ENCODE measurements at places on chromosomes 6 and 20.

GRCh38 chr6:109441069-109441816 is 719 bp downstream of the SMPD2 start:
- peak; percentile 48 for DNase-seq

DNA sequence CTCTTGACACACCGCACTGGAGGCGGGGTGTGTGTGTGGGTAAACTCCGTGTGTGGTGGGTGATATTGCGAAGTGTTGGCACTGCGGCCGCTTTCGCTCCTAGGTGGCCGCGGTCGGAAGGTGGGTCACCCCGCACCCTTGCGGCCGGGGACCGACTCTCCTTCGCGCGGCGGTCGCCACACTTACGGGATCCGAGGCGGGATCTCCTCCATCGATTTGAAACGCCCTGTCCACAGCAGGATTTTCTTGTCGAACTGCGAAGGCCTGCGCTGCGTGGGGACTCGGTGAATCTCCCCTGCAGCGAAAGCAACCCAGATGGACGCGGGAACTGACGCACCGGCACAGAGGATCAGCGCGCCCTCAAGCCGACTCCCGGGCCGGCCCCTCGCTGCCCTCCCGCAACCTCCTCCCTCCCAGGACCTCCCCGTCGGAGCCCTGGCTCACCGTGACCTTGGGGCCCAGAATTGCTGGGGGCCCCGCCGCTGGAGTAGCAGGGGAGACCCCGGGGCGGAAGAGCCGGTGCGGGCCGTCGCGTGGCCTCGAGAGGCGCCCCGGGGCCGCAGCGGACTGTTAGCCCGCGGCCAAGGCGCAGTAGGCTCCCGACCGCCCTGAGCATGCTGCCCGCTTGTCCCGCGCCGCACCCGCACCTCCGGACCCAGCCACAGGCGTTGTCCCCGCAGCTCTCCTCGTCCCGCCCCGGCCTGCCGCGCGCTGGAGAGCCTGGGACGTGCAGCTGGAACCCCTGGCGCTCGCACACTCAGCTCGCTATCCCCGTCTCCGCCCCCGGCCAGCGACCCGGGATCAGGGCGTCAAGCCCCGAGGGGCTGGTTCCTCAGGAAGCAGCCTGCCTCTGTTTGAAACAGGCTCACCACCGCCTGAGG is at the start of gene FAM162B:
FAM162B (minus strand) TSS at position 759 of the 881 bp plus-strand sequence; CDS start at position 616, 143 bp downstream.
- DNase-seq: peak; percentile 24

GRCh38 chr6:89492025-89492640 is 59.2 kb downstream of the ANKRD6 start:
- no peak for DNase-seq

- no peak for DNase-seq
These were observed 5.6 kb upstream of the METTL24 start for GRCh38 chr6:110363748-110364147.

DNA sequence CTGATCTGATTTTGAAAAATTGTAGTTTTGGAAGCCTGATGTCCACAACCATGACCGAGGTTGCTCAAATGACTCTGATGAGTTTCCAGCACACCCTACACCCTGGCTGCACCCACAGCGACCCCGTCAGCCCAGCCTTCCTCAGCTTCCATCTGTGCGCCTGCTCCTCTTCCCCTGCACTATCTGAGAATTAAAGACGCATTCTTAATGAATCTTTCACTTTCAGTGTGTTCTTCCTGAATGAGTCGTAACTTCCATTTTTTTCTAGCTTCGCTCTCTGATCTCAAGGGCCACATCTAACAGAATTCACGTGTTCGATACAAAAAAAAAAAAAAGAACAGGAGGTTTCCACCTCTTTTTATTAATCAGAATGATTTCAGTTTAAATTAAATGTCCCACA is 21.3 kb upstream of the RREB1 start:
- DNase-seq: peak; percentile 23

DNA sequence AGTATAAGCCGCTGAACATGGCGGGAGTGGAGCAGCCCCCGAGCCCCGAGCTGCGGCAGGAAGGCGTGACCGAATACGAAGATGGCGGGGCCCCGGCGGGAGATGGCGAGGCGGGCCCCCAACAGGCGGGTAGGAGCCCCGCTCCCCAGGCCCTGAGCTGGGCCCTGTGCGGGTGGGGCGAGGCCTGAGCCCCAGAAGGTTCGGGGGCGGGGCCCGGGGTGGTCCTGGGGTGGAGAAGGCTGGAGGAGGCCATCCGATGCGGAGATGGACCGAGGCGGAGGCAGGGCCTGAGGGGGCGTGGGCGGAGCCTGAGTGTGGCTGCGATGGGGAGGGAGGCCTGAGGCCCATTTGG is 7.1 kb downstream of the L3MBTL1 start:
- DNase-seq: peak; percentile 47

DNA sequence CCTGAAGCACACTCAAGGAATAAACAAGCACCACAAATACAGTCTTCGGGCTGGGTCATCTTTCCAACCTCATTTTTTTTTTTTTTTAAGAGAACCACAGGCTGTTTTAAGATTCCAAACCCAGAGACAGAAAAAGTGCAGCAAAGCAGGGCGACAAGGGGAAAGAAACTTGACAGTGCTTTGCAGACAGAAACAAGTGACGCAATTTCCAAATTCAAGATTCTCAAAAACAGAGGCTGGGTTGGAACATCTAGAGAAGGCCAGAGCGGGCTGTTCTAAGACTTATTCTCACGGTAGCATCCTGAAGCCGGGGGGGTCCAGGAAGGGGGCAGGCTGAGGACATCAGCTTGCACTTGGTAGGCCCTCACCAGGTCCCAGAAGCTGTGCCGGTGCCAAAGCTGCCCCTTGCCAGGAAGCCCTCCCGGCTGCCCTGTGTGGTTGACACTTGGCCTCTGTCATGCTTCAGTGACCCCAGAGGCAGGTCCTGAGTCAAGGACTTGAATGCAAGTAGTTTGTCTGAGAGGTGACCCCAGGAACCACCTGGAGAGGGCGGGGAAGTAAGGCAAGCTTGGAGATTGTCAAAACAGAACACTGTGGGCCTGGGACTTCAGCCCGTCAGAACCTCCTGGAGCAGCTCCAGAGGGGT is 50.5 kb downstream of the BMP7 start:
- no peak for DNase-seq

- DNase-seq: no peak
These were observed 152.1 kb upstream of the RIMS1 start for GRCh38 chr6:71733970-71734899.

GRCh38 chr6:132612449-132613108 is 11.5 kb downstream of the TAAR2 start:
- no peak for DNase-seq

DNA sequence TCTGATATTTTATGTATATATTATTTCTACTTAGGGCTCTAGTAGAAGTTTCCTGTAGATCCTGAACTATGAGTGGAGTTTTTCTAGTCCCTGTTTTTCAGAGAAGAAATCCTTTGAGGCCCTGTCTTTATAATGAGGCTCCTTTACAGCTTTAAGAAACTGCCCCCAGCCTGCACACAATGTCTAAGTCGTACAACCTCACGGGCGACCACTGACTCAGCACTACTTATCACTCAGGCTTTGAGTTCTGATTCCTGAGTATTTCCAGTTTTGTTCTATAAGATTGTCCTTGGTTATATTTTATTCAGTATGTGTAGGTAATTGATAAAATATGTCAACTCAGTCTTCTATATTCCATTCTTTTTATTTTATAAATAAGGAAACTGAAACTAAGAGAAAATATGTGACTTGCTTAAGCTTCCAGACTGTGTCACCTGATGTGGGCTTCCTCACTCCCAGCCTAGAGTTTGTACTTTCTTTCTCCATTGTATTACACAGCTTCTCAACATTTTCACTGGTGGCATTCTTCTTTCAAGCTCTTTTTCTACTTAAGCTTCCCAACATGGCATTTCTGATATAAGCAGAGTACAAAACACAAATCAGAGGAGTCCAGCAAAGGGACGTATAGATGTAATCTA is 167.0 kb downstream of the TBX18 start:
- no peak for DNase-seq

- DNase-seq: no peak
These were observed 174.5 kb upstream of the AKAP12 start for GRCh38 chr6:151065027-151065815.

- no peak for DNase-seq
These were observed 45.9 kb downstream of the NOL4L start for GRCh38 chr20:32539026-32539816.

DNA sequence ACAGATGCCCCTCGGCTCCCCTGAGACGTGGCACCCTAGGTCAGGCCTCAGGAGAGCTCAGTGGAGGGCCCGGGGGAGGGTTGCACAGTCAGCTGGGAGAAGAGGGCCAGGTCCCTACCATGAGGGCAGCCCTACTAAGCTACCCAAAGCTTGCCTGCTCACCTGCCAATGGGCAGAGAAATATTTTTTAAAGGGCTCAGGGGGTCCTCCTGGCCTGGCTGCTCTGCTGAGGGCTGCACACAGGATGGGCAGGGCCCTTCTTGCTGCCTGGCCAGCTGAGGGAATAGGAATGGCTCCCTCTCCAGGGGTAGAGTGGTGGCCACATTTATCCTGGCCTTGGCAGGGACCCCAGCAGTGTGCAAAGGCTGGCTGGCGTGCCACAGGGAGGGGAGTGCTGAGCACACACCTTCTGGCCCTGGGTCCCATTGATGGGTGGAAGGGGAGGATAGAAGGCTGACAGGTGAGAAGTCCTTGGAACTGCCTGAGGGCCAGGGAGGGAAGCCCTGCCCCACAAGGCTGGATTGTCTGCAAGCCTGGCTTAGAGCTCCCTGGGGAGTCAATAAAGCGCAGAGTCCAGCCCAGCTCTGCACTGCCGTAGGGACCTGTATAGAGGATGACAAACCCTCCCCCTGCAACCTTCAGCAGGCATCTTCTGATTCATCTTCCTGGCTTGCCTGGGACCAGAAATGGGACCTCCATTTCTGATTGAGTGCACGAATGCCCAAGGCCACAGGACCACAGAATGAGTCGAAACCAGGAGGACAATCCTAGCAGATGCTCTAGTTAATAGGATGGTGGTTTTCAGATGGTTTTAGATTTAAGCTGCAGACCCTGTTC is 62.1 kb downstream of the NOL4L start:
- DNase-seq: no peak

- no peak for DNase-seq
These were observed 220.6 kb upstream of the TSHZ2 start for GRCh38 chr20:52751571-52751970.

- DNase-seq: no peak
These were observed 243.1 kb downstream of the DLL1 start for GRCh38 chr6:170047823-170048222.

DNA sequence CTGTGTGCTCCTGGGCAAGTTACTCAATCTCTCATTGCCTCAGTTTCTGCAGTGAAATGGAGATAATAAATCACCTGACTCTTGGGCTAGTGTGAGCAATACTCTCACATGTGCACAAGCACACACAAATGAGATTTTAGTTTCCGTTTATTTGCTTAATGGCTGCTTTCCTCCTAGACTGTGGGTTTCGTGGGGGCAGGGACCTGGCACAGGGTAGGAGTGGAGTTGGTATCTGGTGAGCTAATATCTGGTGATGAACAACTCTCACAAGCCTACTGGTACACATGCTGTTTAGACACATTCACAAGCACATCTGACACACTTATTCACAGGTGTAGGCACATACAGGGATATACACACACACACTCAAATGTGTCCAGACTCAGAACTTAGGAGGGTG is 73.8 kb downstream of the TOX2 start:
- no peak for DNase-seq

- DNase-seq: no peak
These were observed 645.6 kb downstream of the MMUT start for GRCh38 chr6:48817333-48818051.

DNA sequence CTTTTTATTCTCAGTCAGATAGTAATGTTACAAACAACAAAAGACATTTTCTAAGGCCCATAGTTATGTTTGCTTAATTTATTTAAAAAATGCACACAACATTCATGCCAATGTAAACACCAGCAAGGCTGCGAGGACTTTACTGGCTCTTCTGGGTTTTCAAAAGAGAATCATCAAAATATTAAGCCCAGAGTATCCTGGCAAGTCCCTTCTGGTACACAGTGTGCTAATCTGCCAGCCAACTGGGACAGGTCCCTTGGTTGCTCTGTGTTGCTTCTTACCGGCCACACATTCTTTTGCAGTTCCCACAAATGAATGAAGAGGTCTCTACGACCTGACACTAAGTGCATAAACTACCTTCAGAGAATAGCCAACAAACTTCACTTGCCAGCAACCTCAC is 42.6 kb upstream of the SPDEF start:
- no peak for DNase-seq

- DNase-seq: no peak
These were observed 2.6 kb downstream of the FASTKD5 start for GRCh38 chr20:3156811-3157619.

DNA sequence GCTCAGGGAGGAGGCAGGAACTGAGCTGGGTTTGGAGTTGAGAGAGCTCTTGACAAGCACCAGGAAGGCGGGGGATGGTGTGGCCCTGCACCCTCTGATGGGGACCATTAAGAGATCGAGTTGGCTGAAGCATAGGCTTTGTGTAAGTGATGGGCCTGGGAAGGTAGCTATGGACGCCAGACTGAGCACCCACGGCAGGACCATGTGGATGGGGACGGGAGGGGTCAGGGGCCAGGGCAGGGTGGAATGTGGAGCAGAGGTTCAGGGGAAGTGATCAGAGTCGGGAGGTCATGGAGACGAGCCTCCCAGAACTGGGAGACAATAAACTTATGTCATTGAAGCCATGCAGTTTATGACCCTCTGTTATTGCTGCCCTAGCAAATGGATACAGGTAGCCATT is 81.7 kb downstream of the PLG start:
- no peak for DNase-seq

DNA sequence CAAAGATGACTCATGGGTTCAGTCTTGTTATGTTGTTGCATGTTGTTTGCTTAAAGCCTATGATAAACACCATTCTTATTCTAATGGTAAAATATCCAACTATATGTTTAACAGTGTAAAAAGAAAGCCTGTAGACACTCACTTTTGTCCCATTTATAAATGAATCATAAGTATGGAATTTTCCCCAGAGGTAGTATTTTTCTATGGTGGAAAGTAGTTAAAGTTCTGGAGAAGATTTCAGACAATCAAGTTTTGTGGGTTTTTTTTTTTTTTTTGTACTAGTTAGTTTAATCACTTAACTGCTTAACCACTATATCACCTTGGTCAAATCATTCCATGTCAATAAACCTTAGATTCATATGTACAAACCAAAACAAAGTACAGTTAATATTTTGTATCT is 35.8 kb downstream of the PTCHD4 start:
- DNase-seq: no peak

DNA sequence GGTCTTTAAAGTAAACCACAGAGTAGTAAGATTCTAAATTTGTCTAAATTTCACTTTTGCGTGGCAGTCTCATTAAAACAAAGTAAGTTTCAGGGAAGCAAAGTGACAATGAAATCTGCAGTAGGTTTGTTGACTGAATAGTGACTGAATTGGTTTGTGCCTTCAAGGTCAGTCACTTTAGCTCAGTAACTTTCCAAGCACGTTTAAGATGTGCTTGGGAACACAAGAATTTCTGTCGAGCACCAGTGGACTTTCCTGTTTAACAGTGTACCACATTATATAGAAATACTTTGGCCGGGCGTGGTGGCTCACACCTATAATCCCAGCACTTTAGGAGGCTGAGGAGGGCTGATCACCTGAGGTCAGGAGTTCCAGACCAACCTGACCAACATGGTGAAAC is 1.7 kb upstream of the CD24 start:
- DNase-seq: no peak

GRCh38 chr6:10531942-10532341 is 10.8 kb downstream of the GCNT2 start:
- DNase-seq: no peak
